ENCODE measurements at places on chromosomes 13 and 19. TPM values are rescaled to one million over a fixed set of nuclear protein-coding genes. Genes with fewer than 3 reads are reported as not detected.

GRIN2D gene
- 1.0 TPM for total RNA-seq

DNA sequence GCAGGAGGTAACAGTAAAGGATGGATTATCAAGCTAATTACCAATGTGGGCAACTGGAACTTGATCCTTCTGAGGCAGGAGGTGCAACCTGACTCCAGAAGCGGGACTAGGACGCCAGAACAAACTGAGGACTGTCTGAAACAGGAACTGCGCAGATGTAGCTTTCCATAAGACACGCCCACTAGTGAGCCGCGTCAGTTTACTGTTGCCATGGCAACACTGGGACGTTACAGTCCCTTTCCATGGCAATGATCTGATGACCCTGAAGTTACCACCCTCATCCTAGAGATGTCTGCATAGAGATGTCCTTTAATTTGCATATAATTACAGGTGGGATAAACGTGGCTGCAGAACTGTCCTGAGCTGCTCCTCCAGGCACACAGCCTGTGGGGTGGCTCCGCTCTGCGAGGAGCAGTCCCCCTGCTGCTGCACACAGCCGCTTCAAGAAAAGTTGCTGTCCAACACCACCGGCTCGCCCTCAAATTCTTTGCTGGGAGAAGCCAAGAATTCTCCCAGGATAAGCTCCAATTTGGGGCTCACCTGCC lies 816.6 kb downstream of the UQCRFS1 start:
- no peak for DNase-seq
- no peaks in the 10 kb centered on the region for H3K27me3 ChIP-seq
- H3K4me3 ChIP-seq: no peak overlapping the region
- H3K4me1 ChIP-seq: no peaks in the 10 kb centered on the region
- no peaks in the 10 kb centered on the region for H3K36me3 ChIP-seq
- H3K27ac ChIP-seq: no peak overlapping the region

DNA sequence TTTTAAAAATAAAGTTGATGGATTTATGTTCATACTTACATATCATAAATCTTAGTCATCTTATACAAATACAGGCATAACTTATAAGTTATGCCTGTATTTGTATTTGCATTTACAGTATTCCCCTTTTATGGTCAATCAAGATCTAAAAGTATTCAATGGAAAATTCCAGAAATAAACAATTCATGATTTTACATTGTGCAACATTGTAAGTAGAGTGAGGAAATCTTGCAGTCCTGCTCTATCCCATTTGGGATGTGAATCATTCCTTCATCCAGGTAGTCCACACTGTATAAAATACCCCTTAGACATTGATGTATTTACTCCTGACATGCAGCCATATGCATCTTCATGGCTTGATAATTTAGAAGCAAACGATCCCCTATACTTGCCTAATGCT lies 795.3 kb downstream of the SLITRK1 start:
- DNase-seq: peak; percentile 51
- no peak overlapping the region for H3K27ac ChIP-seq
- H3K4me1 ChIP-seq: peaks cover 18% of the 10 kb centered on the region
- H3K27me3 ChIP-seq: no peaks in the 10 kb centered on the region
- no peak overlapping the region for H3K4me3 ChIP-seq
- no peaks in the 10 kb centered on the region for H3K36me3 ChIP-seq

DNA sequence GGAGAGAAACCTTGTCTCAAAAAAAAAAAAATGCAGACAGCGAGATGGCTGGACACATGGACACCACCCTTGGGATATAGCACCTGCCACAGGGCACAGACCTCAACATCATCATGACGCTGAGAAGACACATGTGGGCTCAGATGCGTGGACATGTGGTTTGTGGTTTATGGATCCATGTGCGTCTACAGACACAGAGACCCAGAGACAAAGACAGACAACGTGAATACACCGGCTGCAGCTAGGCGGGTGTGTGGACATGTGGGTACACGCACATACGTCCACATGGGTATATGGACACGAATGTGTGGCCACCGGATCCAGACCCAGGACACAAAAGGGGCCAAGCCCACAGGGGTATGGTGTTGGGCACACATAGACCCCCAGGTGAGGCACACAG lies 1.3 kb downstream of the TNFSF14 start:
- H3K27ac ChIP-seq: no peak overlapping the region
- H3K36me3 ChIP-seq: no peaks in the 10 kb centered on the region
- no peak for DNase-seq

DNA sequence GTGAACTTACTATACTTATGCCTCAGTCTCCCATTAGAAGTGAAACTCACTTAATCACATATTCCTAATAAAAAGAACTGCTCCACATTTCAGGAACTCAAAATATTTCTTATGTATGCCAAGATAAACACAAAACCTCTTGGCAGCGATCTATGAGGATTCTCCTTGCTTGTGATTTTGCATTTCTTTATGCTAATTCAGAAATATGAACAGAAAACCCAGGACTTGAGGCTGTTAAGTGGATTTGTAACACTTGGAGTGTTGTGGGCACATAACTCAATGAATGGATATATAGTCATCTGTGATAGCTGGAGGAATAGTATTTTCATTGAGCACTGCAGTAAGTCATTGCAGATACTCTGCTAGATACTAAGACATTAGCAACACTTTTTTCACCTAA lies 5.6 kb upstream of the KATNAL1 start:
- no peak overlapping the region for H3K4me3 ChIP-seq
- no peak for DNase-seq
- no peak overlapping the region for H3K27ac ChIP-seq
- no peaks in the 10 kb centered on the region for H3K27me3 ChIP-seq

DNA sequence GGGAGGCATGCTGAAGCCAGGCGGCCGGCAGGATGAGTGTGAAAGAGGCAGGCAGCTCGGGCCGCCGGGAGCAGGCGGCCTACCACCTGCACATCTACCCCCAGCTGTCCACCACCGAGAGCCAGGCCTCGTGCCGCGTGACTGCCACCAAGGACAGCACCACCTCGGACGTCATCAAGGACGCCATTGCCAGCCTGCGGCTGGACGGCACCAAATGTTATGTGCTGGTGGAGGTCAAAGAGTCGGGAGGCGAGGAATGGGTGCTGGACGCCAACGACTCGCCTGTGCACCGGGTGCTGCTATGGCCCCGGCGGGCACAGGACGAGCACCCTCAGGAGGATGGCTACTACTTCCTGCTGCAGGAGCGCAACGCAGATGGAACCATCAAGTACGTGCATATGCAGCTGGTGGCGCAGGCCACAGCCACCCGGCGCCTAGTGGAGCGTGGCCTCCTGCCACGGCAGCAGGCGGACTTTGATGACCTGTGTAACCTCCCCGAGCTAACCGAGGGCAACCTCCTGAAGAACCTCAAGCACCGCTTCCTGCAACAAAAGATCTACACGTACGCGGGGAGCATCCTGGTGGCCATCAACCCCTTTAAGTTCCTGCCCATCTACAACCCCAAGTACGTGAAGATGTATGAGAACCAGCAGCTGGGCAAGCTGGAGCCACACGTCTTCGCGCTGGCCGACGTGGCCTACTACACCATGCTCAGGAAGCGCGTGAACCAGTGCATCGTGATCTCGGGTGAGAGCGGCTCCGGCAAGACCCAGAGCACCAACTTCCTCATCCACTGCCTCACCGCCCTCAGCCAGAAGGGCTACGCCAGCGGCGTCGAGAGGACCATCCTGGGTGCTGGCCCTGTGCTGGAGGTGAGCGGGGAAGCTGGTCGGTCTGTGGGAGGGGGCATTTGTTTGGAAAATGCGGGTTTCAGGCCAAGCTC lies 26.4 kb downstream of the MYO9B start:
- H3K4me1 ChIP-seq: peaks cover 11% of the 10 kb centered on the region
- peaks cover 20% of the 10 kb centered on the region for H3K36me3 ChIP-seq
- DNase-seq: no peak
- H3K27ac ChIP-seq: no peak overlapping the region
- no peak overlapping the region for H3K4me3 ChIP-seq

Measured in PC-3 (cell line).